Right lobe of liver (tissue), 6 donors: ENCODE measurements at places on chromosomes 1 and 21.

DNA sequence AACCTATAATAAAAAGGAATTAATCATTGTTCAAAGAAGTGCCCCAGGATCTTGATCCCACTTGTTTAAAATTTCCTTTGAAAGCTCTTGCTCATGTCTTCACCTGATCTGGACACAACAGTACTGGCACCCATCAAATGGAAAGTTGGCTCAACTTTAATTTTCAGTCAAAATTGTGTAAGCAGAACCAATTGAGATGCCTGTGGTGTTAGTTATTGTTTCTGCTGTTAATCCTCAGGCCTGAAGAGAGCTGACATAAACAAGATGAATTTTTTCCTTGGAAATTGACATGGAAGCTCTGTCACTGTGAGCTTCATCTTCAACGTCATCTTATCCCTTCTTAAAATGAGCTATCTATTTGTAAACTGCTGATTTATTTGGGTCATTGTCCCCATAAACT lies 88.3 kb upstream of the TNFSF4 start:
- no peaks in the 10 kb centered on the region for H3K4me1 ChIP-seq
- no peaks in the 10 kb centered on the region for H3K27me3 ChIP-seq

DNA sequence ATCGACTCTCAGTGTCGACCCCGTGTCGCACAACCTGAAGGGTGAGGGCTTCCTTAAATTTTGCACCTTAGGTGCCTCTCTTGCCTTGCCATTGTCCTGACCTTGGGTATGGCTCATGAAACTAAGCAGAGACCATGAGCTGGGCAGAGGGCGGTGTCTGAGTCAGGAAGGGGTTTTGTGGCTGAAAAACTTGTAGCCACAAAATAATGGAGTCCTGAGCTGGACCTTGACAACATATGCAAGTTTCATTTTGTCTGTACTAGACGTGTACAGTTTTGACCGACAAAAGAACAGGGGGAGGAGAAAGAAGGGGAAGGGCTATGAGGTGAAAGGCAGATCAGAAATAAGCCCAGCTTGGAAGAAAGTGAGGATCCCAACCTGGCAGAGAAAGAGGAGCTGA lies 8.3 kb upstream of the RUNX1 start:
- H3K27me3 ChIP-seq: no peaks in the 10 kb centered on the region
- H3K27ac ChIP-seq: no peak overlapping the region
- no peaks in the 10 kb centered on the region for H3K36me3 ChIP-seq
- no peak overlapping the region for H3K4me3 ChIP-seq
- no peak for DNase-seq

- no peak for DNase-seq
- H3K4me1 ChIP-seq: no peaks in the 10 kb centered on the region
- no peaks in the 10 kb centered on the region for H3K36me3 ChIP-seq
- H3K4me3 ChIP-seq: no peak overlapping the region
Measured at GRCh38 chr1:54105736-54106269, 47.0 kb downstream of the CDCP2 start.

DNA sequence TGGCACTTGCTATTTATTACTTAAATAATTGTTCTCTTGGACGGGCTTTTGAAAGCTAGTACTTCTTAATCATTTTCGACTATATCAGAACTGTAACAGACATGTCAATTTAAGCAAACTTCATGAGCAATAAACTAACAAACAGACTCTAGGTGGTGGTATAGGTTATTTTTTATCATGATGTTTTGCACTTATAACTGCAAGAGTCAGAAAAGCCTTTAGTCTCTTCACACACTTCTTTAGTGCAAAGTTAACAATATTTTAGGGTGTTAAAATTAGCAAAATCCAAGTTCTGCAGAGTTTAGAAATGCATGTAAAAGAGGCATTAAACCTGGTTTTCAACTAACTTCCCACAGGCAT lies 2.2 kb downstream of the NRIP1 start:
- H3K36me3 ChIP-seq: no peaks in the 10 kb centered on the region
- no peaks in the 10 kb centered on the region for H3K27me3 ChIP-seq
- DNase-seq: no peak
- no peak overlapping the region for H3K27ac ChIP-seq
- H3K4me1 ChIP-seq: peaks cover 45% of the 10 kb centered on the region

- no peaks in the 10 kb centered on the region for H3K4me1 ChIP-seq
- H3K36me3 ChIP-seq: no peaks in the 10 kb centered on the region
- H3K27me3 ChIP-seq: no peaks in the 10 kb centered on the region
- no peak for DNase-seq
- no peak overlapping the region for H3K4me3 ChIP-seq
Measured at GRCh38 chr1:204319462-204319861, 40.3 kb downstream of the PLEKHA6 start.

GRCh38 chr1:213394837-213395236 lies 343.8 kb downstream of the RPS6KC1 start:
- DNase-seq: no peak
- no peaks in the 10 kb centered on the region for H3K4me1 ChIP-seq
- no peaks in the 10 kb centered on the region for H3K27me3 ChIP-seq
- H3K36me3 ChIP-seq: no peaks in the 10 kb centered on the region
- no peak overlapping the region for H3K4me3 ChIP-seq

DNA sequence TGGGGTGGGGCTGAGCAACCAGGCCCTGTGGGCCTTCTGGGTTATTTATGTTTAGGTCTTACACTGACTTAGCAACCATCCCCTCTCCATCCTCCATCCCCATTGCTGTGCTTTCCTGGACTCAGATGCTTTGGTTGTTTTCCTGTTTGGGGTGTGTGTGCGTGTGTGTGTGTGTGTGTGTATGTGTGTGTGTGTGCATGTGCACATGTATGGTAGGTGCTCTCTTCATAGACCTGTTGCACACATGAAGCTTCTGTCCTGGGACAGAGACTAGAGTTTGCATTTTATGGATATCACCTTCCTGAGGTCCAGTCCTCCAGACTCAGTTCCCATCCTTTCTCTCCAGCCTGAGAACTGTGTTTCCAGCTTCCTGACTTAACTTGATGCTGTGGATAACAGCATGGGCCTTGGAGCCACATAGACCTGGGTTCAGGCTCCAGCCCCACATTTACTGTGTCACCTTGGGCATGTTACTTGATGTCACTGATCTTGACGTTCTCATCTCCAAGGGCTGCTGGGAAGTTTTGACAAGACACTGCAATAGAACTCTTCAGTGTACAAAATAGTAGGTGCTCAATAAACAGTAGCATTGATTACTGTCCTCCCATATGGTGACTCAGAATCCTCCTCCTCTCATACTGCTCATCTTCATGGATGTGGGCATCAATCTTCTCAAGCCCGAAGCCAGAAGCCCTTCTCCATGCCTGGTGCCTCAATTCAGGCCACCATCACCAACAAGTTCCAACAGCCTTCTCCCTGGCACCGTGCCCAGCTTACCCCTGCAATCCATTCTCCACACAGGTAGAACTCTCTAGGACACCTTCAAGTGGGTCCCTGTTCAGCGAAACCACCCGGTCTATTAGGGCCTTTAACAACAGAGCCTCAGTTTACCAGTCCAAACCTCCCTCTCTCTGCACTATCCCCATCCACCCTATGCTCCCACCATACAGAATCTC lies 181.8 kb upstream of the EDN2 start:
- H3K4me1 ChIP-seq: peaks cover 21% of the 10 kb centered on the region
- H3K36me3 ChIP-seq: no peaks in the 10 kb centered on the region
- H3K27ac ChIP-seq: no peak overlapping the region
- H3K27me3 ChIP-seq: no peaks in the 10 kb centered on the region

DNA sequence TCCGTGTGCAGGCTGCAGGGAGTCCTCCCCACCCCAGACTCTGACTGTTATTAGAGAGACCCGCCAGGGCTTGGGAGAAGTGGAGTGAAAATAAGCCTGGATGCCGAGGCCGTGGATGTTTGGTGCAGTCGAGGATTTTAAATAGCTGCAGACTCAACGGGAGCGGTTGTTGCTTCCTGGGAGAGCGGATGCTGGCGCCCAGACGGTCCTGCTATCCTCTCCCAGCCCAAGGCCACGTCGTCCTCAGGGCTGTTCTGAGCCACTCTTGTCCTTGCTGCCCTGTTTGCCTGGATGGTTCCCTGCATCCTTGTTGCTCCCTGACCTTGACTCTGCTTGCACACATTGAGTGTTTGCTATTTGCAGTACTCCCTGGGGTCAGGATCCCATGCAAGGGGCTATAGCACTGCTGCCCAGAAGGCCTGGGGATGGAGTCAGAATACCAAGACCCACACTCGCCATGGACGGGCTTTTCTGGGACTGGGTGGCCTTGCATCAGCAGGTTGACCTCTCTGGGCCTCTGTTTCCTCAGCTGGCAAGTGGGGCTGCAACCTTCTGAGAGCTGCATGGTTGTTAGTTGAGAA lies 205.3 kb upstream of the C1orf174 start:
- no peaks in the 10 kb centered on the region for H3K36me3 ChIP-seq
- no peak overlapping the region for H3K4me3 ChIP-seq
- H3K27me3 ChIP-seq: no peaks in the 10 kb centered on the region
- no peaks in the 10 kb centered on the region for H3K4me1 ChIP-seq
- DNase-seq: peak; percentile 28
- no peak overlapping the region for H3K27ac ChIP-seq

DNA sequence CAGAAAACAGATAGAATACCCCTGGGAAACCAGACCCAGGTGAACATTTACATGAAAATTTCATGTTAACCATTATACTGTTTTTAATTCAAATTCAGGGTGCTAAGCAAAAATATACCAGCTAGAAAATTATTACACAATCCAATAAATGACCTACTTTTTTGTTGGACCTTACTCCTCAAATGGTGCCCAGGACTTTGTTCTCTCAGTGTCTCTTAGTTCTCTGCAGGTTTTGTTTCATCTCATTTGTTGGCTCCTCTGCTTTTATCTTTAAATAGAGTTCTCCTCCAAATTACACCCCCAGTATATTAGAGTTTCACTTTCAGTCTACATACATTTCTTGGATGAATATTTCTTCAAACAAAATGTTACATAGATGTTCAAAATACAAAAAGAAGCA lies 314.8 kb downstream of the TPR start:
- no peaks in the 10 kb centered on the region for H3K36me3 ChIP-seq
- H3K4me1 ChIP-seq: peaks cover 30% of the 10 kb centered on the region
- H3K27me3 ChIP-seq: no peaks in the 10 kb centered on the region
- no peak overlapping the region for H3K4me3 ChIP-seq
- DNase-seq: no peak

- DNase-seq: no peak
- H3K4me3 ChIP-seq: no peak overlapping the region
- H3K36me3 ChIP-seq: no peaks in the 10 kb centered on the region
- H3K27me3 ChIP-seq: no peaks in the 10 kb centered on the region
- H3K4me1 ChIP-seq: no peaks in the 10 kb centered on the region
- no peak overlapping the region for H3K27ac ChIP-seq
Measured at GRCh38 chr1:56095696-56096665, 483.4 kb downstream of the PLPP3 start.

DNA sequence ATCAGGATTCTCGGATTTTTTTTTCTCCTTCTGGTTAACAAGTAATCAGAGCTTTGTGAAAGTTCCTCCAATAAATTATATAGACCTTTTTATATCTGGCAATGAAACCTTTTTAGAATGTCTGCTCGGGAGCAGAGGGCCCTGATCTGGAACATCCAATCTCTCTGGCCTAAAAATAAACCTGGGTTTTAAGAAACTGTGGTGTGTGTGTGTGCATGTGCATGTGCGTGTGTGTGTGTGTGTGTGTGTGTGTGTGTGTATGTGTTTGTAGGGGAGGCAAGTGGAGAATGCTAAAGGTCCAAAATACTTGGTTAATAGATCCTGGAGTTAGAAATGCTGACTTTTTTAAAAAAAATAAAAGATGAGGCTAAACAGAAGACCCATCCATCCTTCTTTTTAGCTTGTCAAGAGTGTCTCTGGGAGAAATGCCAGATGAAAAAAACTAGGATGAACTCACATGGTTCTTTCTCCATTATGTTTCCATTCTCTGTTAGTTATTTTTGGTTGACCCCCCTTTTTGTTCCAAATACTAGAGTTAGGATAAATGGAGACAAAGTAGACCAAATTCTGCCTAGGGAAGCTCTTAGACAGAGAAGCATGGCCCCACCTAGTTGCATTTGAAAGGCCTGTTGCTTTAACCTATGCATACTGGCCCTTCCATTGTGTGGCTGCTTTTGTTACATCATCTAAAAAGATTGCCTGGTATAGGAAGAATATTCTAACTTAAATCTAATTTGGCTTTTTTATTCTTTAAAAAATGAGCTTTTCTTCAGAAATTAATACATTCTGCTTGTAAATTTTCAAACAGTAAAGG lies 175.9 kb downstream of the PAPPA2 start:
- H3K27me3 ChIP-seq: no peaks in the 10 kb centered on the region
- DNase-seq: no peak
- H3K4me1 ChIP-seq: no peaks in the 10 kb centered on the region
- H3K27ac ChIP-seq: no peak overlapping the region

GRCh38 chr21:36783612-36784374 lies 84.9 kb downstream of the SIM2 start:
- H3K36me3 ChIP-seq: no peaks in the 10 kb centered on the region
- H3K27me3 ChIP-seq: no peaks in the 10 kb centered on the region
- H3K27ac ChIP-seq: no peak overlapping the region

- H3K36me3 ChIP-seq: no peaks in the 10 kb centered on the region
- DNase-seq: no peak
- no peak overlapping the region for H3K27ac ChIP-seq
- no peaks in the 10 kb centered on the region for H3K4me1 ChIP-seq
- H3K4me3 ChIP-seq: no peak overlapping the region
- no peaks in the 10 kb centered on the region for H3K27me3 ChIP-seq
Measured at GRCh38 chr1:162886705-162887104, 25.7 kb upstream of the CCDC190 start.

DNA sequence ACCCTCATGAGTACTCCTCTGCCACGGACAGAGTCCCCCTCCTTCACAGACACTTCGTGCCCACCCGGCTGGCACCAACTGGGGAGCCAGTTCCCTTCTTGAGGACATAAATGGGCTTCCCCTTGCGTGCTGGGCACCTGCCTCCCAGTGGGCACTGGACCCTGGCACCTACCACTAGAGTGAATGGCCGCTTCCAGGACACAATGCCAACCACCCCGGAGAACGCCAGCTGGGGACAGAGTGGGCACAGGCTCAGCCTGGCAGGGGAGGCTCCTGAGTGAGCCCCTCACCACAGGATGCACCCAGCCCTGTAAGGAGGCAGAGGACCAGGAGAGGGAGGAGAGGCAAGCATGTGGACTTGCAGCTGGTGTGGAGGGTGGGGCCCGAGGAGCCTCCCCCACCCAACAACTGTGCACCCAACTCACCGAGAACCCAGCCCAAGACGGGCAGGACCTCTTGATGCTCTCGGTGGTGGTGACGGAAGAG lies 1.0 kb downstream of the ENTREP3 start:
- no peaks in the 10 kb centered on the region for H3K27me3 ChIP-seq
- peaks cover 16% of the 10 kb centered on the region for H3K4me1 ChIP-seq
- H3K36me3 ChIP-seq: peaks cover 16% of the 10 kb centered on the region
- H3K4me3 ChIP-seq: peak overlapping the region; percentile 79
- H3K27ac ChIP-seq: no peak overlapping the region
